ELF-1 (cell line): ENCODE measurements at places on chromosomes 4 and X.
A peak's percentile ranks its signal among the peaks of the same experiment; 100 is the strongest.

- DNase-seq = no peak
Measured at GRCh38 chr4:62377700-62378099, 1177.6 kb downstream of the ADGRL3 start.

GRCh38 chrX:154011376-154012335, 8.0 kb downstream of the IRAK1 start:
- no peak for DNase-seq

GRCh38 chr4:80809039-80809729, 221.3 kb upstream of the BMP3 start:
- no peak for DNase-seq

DNA sequence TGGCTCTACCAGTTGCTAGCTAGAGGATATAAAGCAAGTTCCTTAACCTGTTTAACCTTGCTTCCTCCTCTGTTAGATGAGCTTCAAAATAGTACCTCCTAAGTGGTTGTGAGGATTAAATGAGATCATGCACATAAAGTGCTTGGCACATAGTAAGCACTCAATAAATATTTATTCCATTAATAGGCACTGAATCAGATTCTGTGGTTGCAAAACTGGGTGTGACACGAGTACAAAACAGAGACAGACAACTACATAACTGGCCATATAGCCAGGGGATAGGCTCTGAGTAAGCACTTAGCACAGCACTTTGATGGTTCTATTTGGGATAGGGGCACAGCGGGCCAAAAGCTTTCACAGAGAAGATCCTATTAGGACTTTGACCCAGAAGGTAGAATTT, 150.3 kb downstream of the RELL1 start:
- no peak for DNase-seq

DNA sequence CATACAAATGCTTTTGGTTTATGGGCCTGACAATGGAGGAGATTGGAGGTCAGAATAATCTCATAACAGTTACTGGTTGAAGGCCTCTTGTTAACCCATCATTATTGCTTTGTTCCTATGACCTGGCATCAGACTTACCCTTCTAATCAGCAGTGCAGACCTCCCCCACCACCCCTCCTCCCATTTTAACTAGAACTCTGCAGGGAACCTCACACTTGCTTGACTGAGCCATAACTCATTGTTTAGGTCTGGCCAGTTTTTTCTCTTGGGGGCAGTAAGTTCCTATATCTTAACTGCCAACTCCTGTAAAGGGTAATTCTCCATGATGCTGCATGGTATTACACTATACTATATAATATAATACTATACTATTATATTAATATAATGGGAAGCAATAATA, 609.3 kb downstream of the IL1RAPL1 start:
- peak; percentile 21 for DNase-seq

DNA sequence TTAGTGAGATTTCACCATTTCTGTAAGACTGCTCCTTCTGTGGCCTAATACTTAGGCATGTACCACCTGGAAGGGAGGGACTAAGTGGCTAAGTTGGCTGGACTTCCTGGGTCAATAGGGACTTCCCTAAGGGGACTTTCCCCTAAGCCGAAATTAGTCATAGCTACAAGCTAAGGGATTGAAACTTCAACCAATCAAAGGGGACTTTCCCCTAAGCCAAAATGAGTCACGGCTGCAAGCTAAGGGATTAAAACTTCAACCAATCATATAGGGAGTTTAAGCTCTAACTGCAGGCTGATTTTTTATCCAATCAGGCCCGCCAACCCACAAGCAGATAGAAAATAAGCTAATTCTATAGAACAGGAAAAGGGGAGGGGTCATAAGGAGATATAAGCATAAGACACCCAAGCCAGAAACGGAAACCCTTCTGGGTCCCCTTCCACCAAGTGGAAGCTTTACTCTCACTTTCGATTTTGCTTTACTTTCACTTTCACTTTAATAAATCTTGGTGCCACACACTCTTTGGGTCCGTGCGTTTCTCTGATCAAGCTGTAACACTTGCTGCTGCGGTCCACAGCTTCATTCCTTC, 382.8 kb downstream of the KLHL4 start:
- DNase-seq = no peak

DNA sequence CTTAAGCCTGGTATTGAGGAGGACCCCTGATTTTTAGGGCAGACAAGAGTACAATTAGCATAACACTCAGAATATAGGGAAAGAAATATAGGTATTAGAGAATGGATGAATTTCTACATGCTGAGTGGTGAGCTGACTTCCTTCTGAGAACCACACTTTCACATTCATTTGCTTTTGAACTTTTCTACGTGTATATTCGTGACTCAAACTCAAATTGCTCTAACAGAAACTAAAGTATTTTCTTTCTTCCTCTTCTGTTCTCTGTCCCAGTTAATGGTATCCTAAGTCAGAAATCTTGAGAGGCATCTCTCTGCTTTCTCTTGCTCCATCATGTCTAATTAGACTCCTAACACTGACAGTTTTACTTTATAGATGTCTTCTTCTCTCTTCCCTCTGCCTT, 103.2 kb upstream of the CITED1 start:
- no peak for DNase-seq

DNA sequence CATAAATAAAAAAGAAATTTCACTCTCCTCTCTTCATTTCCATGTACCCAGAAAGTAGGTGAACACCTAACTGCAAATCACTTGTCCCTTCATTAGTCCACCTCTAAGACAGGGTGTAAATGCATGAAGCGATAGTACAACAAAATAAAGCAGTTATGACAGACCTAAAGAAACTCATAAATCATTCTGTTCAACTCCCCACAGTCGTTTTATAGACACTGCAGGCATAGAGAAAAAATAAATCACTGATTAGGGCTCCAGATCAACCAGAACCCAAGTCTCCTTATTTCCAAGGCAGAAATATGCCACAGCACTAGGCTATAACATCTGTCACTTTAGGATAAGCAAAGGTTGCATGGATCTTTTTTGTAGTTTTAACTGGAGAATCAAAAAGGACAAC, 3.0 kb downstream of the RASGEF1B start:
- no peak for DNase-seq

GRCh38 chr4:147586637-147587036, 30.6 kb upstream of the TMEM184C start:
- DNase-seq = peak; percentile 5

DNA sequence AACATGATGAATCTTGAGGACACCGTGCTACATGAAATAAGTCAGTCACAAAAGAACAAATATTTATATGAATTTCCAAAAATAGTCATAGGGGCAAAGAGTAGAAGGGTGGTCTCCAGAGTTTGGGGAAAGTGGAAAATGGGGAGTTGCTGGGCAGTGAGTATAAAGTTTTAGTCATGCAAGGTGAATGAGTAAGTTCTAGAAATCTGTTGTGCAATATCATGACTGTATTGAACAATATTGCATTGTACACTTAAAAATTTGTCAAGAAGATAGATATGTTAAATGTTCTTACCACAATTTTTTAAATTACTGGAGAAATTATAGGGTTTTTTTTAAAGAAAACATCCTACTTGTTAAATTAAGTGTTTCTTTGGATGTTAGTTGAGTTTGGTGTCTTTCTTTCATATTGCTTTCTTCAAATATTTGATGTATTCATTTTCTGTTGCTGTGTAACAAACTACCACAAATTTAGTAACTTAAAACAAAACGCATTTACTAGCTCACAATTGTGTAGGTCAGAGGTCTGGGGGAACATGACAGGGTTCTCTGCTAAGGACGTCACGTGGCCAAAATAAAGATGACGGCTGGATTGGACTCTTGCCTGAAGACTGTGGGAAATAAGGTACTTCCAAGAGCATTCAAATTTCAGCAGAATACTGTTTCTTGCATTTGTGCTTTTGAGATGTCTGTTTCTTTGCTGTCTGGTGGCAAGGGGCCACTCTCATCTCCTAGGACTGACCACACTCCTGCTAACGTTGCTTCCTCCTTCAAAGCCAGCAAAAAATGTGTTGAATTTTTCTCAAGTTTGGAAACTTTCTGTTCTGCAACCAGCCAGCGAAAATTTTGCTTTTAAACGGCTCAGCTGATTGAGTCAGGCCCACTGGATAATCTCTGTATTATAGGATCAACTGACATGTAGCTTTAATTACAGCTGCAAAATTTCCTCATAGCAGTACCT, 76.7 kb downstream of the CPEB2 start:
- no peak for DNase-seq

DNA sequence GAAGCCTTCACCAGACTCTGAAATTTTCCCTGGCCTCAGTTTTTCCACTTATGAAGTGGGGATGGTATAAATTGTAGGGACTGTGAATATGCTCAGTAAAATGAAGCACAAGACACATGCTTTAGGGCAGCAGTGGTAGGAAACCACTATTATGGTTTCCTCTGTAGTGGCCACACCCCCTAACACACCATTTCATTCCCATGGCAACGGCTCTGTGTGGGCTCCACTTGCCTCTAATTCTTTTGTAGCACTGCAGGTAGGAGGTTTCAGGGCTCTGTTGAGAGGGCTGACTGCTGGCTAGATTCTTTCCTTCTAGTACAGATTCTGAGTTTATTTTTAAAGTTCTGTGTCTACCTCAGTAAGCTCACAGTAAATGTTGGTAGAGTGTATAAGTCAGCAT, 3.5 kb upstream of the VMA21 start:
- DNase-seq = peak; percentile 54

DNA sequence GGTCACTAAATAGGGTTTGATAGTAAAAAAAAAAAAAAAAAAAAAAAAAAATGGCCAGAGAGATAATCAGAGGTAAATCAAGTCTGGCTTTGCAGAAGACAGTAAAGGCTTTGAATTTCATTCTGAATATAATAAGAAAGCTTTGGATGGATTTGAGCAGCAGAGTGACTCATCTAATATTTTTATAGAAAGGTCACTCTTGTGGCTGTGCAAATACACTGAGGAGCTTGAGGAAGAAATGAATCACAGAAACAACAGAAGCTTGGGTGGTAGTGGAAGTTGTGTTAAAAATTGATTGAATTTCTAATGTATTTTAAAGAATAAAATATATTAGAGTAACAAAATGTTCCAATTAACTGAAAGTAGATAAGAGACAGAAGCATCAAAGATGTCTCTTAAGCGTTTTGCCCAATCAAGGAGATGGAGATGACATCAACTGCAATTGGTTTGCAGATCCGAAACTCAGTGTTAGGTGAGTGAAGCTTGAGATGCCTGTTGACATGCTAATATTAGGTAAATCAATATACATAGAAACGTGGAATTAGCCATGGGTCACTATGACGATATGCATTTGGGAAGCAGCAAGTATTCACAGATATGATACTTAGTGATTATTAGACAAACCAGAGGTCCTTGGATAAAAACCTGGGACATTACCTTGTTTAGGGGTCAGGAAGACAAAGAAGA, 280.5 kb downstream of the GPM6A start:
- DNase-seq = no peak

DNA sequence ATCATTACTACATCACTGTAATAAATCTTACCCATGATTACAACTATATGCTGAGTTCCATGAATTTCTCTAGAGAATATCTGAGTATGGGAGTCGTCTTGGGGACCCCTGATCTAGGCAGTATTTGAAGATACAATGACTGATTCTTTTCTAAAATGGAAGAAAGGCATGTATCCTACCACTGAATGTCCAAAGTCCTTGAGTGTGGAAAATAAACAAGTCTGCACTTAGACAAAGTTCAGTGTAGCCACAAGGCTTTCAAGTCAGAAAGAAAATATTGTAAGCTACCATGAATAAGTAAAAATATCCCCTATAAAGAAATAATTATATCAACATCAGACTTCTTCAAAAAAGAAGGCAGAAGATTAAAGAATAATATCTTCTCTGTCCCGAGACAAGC, 42.4 kb downstream of the ZNF674 start:
- DNase-seq = no peak

DNA sequence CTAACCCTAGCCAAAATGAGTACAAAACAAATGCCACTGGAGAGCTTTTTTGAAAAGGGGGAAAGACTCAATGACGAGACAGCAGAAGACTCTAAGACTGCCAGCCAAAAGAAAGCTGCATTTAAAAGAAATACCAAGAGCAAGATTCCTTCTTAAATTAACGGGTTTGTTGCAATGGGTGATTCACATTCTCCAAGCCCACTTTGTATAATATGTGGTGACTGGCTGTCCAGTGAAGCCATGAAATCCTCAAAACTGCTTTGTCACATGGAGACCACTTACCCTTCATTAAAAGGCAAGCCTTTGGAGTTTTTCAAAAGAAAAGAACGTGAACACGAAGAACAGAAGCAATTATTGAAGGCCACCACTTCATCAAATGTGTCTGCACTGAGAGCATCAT, 68.2 kb downstream of the MRPL1 start:
- DNase-seq = no peak

DNA sequence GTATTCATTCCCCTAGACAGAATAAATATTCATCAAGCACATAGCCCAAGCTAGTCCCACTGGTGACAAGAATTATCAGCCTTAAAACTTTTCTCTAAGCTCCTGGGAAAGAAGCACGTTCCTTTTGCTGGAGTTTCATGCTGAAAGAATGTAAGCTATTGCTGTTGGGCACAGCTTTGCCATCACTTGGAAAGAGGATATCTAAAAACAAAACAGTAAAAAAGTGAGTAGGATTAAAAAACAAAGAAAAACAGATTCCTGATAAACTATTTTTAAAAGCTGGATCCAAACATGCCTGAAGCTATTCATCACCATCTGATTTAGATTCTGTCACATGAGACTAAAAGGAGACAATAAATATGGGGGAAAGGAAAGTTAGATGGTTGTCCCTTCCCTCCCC, 176.8 kb downstream of the SCFD2 start:
- no peak for DNase-seq

- DNase-seq = no peak
Measured at GRCh38 chr4:40953283-40954087, 203.7 kb downstream of the NSUN7 start.

DNA sequence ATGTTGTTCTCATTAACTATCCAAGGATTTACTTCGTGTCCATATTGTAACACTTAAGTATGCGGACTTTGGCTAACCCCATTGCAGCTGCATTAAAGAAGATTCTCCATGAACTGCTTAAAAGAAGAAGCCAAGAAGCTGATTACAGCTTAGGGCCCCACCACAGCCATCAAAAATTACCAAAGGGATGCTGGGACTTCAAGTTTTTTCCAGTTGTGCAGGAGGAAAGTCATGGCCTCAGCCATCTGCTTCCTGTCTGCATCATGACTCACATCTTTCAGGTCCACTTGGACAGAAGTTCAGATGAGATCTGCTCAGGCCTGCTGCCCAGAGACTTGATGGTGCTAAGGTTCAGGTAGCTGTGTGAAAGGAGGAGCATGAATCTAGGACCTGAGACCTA, 38.8 kb upstream of the CAPN6 start:
- no peak for DNase-seq

DNA sequence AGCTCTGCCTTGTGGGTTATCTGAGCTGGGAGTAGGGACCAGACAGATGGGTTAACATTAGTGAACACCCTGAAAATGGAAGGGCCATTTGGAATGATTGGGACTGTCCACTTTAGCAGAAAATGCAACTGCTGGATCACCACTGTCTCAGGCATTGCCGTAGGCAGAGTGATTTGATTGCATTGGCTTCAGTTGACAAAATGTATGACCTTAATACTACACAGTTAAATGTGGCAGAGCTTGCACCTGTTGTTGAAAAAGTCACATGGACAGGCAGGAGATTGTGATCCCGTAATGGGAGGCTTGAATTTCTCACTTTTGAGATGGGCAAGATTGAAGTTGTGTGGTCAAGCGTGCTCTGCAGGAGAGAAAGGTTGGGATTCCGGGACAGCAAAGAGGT, 166.5 kb upstream of the PUDP start:
- DNase-seq = no peak
